SJSA1 (cell line): ENCODE measurements at places on chromosomes 3 and 15.
A peak's percentile ranks its signal among the peaks of the same experiment; 100 is the strongest.

- no peak for DNase-seq
Observed at GRCh38 chr3:183233966-183234365, 19.1 kb upstream of the B3GNT5 start.

GRCh38 chr15:101359365-101359947 is 64.4 kb upstream of the SNRPA1 start:
- DNase-seq, result no peak

DNA sequence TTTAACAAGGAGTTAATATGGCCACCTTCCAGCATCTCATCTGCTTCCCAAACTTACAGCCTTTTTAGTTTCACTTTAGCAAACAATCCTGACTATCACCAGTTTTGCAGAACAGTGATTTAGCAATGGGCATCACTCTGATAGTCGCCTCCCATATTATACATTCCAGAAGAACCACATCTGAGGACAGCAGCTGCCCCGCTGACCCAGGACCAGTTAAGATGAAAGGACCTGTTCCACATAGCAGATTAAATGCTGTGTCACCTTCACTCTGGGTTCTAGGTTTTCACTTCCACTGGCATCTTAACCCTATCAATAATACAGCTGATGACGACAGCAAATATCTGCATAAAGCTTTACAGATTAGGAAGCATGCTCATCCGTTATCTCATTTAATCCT is 99.8 kb downstream of the TRIM69 start:
- no peak for DNase-seq

GRCh38 chr3:159882790-159883779 is 105.5 kb upstream of the IL12A start:
- no peak for DNase-seq

GRCh38 chr3:135844386-135844785 is 121.1 kb upstream of the PPP2R3A start:
- no peak for DNase-seq

DNA sequence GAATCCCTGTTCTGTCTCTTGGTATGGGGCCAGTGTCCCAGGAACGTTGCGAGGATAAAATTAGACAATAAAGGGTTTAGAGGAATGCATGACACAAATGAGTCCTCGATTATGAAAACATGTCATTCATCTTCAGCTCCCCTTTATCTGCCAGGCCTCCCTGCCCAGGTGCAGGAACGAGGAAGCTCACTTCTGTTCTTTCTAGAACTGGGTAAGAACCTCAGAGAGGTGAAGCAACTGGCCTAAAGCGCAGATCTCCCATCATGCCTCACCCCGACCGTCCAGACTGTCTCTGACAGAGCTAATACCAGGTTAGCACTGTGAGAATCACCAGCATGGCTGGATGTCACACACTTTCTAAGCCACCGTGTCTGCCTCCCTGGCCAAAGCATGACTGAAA is 1.5 kb upstream of the ITIH1 start:
- DNase-seq, result no peak

DNA sequence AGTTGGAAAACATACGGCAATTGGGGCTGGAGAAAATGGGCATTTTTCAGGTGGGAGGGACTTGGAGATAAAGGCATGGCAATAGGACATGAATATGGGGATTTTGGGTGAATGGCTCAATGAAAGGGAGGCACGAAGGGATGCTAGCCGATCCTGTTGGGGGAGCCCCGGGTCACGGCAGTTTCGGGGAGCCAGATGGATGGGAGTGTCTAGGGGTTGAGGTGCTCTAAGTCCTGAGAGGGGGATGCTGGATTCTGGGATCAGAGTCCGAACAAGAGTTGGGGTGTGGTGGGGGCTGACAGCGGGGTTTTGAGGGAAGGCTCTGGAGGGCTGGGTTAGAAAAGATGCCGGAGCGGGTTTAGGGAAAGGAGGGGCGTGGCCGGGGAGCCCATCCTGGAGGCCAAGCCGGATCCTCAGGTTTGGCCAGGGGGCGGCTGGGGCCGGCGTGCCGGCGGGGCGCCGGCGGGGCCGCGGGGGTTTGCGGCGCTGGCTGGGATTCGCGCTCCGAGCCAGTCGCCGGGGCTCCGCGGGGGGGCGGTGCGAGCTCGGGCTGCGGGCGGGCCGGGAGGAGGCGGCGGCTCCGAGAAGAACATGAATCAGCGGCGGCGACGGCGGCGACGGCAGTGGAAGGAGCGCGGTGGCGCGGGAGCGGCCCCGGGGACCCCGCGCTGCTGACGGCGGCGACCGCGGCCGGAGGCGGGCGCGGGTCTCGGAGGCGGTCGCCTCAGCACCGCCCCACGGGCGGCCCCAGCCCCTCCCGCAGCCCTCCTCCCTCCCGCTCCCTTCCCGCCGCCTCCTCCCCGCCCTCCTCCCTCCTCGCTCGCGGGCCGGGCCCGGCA is at the start of gene TYRO3:
TYRO3 (plus strand) TSS at position 813 of the 839 bp plus-strand sequence. CDS start 46 bp downstream, outside the sequence.
- no peak for DNase-seq

DNA sequence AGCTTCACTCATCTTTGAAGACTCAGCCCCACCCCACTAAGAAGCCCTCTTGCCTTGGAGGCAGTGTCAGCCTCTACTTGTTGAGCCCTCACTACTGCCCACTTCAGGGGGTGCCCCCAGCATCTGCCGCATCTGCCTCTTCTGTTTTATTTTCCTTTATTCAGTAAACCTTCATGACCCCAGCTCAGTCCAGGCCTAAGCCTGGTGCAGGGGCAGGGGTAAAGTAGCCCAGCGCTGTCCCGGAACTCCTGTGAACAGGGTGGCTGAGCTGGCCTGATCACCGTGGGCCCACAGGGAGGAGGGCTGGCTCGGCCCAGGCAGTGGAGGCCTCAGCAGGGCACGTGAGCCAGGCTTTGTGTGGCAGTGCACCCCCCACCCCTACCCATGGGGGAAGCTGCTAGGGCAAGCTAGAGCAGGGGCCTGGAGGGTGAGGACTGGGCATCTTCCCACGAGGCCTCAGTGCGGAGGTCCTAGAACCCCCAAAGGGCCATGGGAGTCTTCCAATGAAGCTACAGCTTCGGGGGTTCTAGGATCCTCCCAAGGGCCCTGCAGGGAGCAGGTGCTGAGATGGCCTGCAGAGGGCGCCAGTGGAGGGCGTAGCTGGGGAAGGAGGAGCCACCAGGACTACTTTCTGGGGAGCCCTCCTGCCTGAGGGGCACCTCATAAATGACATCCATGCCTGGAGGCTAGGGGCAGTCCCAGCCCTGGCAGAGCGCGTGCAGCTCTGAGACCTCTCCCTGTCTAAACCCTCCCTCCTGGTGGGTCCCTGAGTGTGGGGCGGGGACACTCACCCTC is 36.0 kb downstream of the TSPAN3 start:
- DNase-seq, result peak; percentile 48

DNA sequence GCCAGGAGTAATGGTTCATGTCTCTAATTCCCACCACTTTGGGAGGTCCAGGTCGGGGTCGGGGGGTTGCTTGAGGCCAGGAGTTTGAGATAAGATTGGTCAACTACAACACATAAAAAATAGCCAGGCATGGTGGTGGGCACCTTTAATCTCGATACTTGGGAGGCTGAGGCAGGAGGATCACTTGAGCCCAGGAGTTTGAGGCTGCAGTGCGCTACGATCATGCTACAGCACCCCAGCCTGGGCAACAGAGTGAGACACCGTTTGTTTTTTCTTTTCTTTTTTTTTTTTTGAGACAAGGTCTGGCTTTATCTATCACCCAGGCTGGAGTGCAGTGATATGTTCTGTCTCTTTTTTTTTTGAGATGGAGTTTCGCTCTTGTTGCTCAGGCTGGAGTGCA is 1.3 kb upstream of the VPS33B start:
- no peak for DNase-seq

GRCh38 chr3:60010781-60011180 is 961.0 kb upstream of the CFAP20DC start:
- DNase-seq, result no peak

GRCh38 chr15:80006946-80007345 is 36.0 kb upstream of the BCL2A1 start:
- DNase-seq, result no peak

DNA sequence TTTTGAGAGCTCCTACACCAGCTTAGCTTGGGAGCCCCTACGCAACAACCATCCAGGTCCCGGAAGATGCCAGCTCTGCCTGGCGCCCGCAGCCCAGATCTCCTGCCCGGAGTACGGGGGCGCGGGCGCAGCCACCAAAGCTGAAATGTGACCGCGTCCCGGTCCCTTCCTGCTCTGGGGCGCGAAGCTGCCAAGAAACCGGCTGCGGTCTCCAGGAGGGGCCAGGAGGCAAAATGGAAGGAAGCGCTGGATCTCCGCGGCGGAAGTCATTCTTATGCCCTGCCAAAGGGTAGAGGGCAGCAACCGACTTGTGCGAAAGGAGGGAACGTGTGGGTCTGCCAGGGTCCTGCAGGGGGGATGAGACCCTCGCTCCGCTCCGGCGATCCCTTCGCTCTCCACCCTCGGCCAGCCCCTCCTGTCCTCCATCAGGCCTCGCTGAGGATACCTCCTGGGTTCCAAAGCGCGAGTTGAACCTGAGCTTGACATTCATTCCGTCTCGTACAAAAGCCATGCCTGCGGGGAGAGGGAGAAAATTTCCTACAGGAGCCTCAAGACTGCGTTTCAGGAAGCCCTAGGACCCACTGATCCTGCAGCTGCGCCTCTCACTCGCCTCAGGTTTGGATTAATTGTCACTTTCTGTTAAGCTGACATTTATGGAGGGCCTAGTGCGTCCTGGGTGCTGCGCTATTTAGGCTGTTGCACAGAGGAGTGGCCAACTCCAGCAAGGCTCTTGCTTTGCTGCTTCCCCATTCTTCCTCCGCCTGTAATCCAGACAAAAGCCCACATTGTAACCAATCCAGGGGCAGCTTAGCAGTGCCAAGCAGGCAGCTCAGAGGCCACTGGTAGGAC is 98.3 kb upstream of the VGLL3 start:
- peak; percentile 82 for DNase-seq

GRCh38 chr15:79635149-79635771 is 203.1 kb downstream of the MINAR1 start:
- DNase-seq, result no peak

DNA sequence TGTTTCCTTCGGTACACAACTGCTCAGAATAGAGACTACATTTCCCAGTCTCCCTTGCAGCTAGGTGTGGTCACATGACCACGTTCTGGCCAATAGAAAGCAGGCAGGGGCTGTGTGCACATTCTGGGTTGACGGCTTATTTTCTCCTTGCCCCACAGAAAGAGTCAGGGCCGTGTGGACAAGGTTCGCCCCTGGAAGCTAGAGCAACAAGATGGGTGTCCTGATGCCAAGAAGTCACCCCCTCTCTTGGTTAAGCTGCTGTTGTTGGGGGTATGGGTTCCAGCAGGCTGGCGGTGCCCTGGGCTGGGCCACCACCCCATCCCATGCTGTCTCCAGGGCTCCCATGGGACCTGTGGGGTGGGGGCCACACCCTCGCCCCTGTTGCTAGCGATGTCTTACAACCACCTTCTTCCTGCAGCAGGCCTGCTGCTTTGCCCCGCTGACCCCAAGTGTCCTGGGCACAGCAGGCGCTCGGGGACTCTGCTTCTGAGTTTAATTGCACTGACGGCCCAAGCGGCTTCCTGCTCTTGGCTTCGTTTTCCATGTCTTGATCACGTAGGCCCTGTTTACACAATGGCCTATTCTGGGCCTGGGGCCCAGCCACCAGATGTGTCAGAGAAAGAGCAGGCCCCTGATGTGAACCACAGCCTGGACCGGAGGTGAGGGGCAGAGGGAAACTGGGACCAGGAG is 24.9 kb downstream of the ABTB1 start:
- DNase-seq, result peak; percentile 74

GRCh38 chr3:169072494-169072893 is 591.0 kb downstream of the MECOM start:
- DNase-seq, result no peak

DNA sequence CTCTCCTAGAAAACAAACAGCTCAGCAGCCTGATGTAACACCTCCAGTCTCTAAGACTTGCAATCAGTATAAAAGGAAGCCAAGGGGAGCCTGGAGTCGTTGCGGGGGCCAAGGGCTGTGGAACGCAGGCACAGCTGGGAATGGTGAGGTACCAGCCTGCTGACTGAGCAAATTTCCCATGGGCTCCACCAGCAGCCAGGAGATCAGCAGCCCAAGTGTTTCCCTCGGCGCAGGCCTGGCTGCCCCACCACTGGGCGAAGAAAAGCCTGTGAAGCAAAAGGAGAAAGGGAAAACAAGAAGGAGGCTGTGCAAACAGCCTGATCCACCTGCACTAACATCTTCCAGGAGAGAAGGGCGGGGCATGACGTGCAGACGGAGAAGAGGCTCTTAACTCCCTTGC is 155.3 kb downstream of the SHQ1 start:
- no peak for DNase-seq

DNA sequence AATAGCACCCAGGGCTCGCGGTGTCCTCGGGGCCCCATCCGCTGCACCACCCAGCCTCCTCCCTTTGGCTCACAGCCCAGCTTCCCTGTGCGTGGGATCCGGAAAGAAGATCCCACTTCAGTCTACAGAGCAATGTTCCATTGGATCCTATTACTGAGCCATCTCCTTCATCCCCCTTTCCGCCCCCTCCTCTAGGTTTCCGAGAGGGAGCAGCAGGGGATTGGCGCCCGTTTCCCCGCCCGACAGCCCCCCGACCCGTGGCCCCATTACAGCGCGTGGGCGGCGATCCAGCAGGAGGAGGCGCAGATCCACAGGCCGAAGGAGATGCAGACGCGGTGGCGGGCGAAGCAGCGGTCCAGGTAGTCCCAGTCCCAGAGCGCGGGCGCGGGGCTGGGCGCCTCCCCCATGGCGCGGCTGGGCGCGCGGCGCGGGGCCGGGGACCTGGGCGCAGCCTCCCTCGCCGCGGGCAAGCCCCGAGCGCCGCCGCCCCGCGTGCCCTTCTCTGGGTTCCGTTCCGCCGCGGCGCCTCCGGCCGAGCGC is 340 bp downstream of the TMEM44 start:
- DNase-seq, result peak; percentile 24

DNA sequence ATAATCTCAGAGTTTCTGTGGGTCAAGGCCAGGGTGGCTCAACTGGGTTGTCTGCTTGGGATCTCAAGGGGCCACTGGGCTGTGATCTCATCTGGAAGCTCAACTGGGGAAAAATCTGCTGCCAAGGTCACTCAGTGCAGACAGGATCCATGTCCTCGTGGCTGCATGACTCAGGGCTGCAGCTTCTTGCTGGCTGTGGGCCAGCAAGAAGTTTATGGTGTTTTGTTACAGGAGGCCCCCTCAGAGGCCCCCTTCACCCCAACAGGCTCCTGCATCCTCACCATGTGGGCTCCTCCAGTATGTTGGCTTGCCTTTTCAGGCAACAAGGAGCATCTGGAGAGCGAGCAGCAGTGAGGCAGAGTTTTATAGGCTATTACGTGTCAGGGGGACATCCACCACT is 14.6 kb downstream of the OCA2 start:
- DNase-seq, result no peak

GRCh38 chr15:32935139-32935538 is 217.3 kb downstream of the GREM1 start:
- no peak for DNase-seq

GRCh38 chr3:54625805-54626787 is 301.8 kb downstream of the LRTM1 start:
- DNase-seq, result no peak

- no peak for DNase-seq
Observed at GRCh38 chr3:40920041-40920440, 279.3 kb upstream of the CTNNB1 start.

DNA sequence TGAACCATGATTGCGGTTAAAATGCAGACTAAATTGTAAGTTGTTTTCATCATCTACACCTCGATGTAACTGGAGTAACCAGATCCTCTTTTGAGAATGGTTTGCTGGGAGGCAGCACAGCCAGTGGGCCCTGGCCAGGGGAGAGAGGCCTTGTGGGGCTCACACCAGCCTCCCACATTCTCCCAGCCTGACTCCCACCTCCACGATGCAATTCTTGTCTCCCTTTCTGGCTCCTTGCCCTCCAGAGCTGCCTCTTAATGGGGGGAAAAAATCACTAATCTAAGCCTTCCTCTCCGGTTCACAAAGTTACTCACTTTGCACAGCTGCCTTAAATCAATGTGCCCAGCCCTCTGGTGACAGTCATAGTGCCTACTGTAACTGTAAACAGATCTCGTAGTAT is 17.9 kb upstream of the PAQR5 start:
- no peak for DNase-seq
